ENCODE measurements at places on chromosomes 16 and 17. TPM values are rescaled to one million over a fixed set of nuclear protein-coding genes. Genes with fewer than 3 reads are reported as not detected.

UMOD gene
- not detected for total RNA-seq

ZNF624 gene
- total RNA-seq: 11.7 TPM

TPSB2 gene
- total RNA-seq: not detected

HS3ST6 gene
- total RNA-seq: 0.36 TPM

AHSP gene
- not detected for total RNA-seq

VAT1L gene
- total RNA-seq: 6.8 TPM

MARVELD3 gene
- total RNA-seq: 16.4 TPM

MYH1 gene
- total RNA-seq: not detected

FOXC2 gene
- total RNA-seq: 10.4 TPM

C16orf92 gene
- total RNA-seq: not detected

- no peak overlapping the region for H3K4me3 ChIP-seq
- peaks cover under 1% of the 10 kb centered on the region for H3K4me1 ChIP-seq
- no peak overlapping the region for H3K27ac ChIP-seq
- no peaks in the 10 kb centered on the region for H3K36me3 ChIP-seq
Observed at GRCh38 chr16:88430185-88430523, 22.9 kb upstream of the ZFPM1 start.

- DNase-seq: peak; percentile 42
- H3K4me3 ChIP-seq: no peak overlapping the region
- no peak overlapping the region for H3K27ac ChIP-seq
- peaks cover 14% of the 10 kb centered on the region for H3K4me1 ChIP-seq
Observed at GRCh38 chr16:30186782-30187555, 3.6 kb downstream of the CORO1A start.

DNA sequence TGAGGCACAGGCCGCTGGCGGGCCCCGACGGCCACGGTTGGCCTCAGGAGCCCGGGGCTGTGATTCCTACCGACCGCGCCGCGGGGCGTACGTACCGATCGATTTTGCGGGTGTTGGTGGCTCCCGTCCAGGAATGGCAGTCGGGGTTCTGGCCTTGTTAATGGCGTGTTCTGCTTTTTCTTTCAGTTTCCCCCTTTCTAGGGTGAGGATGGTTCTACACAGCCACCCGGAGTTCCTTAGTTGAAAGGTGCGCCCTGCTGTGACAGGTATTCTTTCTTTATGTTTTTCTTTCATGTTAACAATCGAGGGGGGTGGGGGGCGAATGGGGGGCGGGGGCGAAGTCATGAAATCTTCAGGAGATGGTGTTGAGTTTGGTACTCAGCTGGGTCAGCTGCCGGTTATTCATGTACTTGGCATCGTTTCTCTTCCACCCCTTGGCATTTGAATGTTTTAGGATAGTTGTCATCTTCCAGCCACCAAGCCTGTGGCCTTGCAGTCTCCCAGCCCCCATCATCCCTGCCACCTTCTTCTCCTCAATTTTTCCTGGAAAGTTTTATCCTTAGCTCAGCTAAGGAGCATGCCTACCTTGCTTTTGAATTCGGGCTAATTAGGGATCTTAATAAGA lies 802 bp downstream of the CYLD start:
- no peak overlapping the region for H3K27ac ChIP-seq
- peaks cover 19% of the 10 kb centered on the region for H3K27me3 ChIP-seq
- peak overlapping the region; percentile 76 for H3K4me3 ChIP-seq
- H3K4me1 ChIP-seq: peaks cover 15% of the 10 kb centered on the region
- H3K36me3 ChIP-seq: peaks cover 2% of the 10 kb centered on the region

GRCh38 chr17:81332914-81333528 lies 37.9 kb upstream of the SLC38A10 start:
- DNase-seq: no peak
- peaks cover 46% of the 10 kb centered on the region for H3K4me1 ChIP-seq
- no peak overlapping the region for H3K4me3 ChIP-seq
- no peaks in the 10 kb centered on the region for H3K36me3 ChIP-seq
- H3K27ac ChIP-seq: peak overlapping the region; percentile 16

DNA sequence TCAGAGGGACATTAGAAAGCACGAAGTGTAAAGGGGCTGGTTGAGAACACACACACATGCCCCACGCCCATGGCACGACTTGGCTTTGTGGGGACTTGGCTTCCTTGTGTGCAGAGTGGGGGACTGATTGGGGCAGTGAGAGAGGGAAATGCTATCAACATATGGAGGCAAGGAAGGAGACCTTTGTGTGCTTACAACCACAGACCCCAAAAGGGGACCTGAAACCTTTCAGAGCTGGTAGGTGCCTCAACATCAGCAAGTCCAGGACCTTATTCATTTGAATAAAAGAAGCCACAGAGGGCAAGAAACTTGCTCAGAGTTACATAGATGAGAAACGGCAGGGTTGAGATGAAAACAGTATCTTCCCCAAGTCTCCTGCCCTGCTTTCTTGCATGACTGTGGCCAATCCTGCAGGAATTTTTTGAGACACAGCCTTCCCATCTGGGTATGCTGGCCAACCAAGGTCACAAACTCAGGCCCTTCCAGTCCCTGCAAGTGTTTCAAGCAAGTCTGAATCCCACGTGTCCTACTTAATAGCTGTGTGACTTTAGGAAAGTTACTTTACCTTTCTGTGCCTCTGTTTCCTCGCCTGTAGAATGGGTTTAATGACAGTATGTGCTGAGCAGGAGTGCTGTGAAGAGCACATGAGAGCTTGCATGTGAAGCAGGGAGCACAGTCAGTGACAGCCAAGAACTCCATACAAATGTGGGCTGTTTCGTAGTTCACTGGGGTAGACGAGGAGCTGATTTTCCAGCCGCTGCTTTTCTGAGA lies 26.2 kb downstream of the C16orf78 start:
- no peaks in the 10 kb centered on the region for H3K36me3 ChIP-seq
- H3K27ac ChIP-seq: no peak overlapping the region
- DNase-seq: no peak
- H3K4me1 ChIP-seq: no peaks in the 10 kb centered on the region

DNA sequence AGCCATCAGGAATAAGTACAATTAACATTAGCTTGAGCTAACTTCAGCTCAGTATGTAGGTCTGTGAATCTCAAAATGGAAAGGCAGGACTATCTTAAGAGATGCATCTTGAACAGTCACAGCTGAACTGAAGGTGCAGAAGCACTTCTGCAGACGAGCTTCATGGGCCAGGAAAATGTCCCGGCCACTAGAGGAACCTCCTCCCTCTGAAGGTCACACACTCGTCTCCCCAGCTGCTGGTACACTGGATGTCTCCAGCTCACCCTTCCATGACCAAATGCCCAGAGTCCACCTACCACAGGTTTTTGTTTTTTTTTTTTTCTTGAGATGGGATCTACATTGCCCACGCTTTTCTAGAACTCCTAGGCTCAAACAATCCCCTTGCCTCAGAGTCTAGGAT lies 33.2 kb downstream of the WDR59 start:
- H3K27ac ChIP-seq: no peak overlapping the region
- DNase-seq: no peak
- no peaks in the 10 kb centered on the region for H3K4me1 ChIP-seq
- no peak overlapping the region for H3K4me3 ChIP-seq

GRCh38 chr17:7356072-7356549 lies 1.2 kb downstream of the TMEM95 start:
- peak; percentile 82 for DNase-seq
- H3K4me3 ChIP-seq: no peak overlapping the region
- peak overlapping the region; percentile 71 for H3K27ac ChIP-seq
- H3K27me3 ChIP-seq: no peaks in the 10 kb centered on the region

DNA sequence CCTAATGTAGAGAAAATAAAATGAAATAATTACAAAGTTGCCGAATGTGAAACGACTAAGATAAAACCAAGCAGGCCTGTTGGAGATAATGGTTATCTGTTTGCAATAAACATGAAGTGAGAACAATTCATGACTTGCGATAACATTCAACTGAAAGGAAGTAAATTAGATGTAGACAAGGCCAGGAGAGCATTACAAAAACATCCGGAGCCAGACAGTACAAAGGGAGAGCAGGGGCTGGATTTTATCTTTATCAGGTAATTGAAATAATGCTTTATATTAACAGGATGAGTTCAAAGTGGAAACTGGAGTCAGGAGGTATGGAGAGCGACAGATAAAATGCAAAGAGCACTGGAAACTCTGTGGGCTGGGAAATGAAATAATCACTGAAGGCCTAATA lies 265.6 kb upstream of the GOT2 start:
- H3K4me3 ChIP-seq: no peak overlapping the region
- no peaks in the 10 kb centered on the region for H3K27me3 ChIP-seq
- no peak overlapping the region for H3K27ac ChIP-seq
- H3K36me3 ChIP-seq: no peaks in the 10 kb centered on the region
- H3K4me1 ChIP-seq: peaks cover 4% of the 10 kb centered on the region

DNA sequence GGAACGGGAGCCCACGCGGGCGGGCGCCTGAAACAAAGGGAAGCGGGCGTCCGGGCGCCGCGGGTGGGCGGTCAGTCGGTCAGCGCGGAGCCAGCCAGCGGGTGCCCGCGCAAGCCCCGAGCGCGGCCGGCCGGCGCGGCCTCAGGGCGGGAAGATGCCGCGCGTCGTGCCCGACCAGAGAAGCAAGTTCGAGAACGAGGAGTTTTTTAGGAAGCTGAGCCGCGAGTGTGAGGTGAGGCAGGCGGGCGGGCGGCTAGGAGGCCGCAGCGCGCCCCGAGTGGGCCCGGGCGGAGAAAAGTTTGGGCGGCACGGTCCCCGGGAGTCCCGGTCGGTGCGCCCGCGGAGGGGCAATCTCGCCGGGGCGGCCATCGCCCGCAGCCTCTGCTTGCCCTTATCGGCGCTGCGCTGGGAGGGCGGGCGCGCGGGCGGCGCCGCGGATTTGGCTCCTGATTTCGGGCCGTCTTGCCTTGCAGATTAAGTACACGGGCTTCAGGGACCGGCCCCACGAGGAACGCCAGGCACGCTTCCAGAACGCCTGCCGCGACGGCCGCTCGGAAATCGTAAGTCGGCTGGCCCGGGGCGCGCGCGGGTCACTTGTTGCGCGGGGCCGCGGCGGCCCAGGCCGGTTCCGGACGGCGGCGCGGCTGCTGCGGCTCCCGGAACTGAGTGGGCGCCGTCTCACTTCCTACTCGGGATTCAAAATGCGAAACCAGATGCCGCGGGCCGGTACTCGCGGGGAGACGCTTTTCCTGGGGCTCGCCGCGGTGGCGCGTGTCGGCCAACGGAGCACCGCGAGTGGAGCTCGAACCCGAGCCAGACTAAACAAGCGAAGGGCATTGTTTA lies 526 bp downstream of the CBFB start:
- H3K27me3 ChIP-seq: no peaks in the 10 kb centered on the region
- peak overlapping the region; percentile 85 for H3K4me3 ChIP-seq
- H3K36me3 ChIP-seq: peaks cover 4% of the 10 kb centered on the region
- H3K27ac ChIP-seq: peak overlapping the region; percentile 84

DNA sequence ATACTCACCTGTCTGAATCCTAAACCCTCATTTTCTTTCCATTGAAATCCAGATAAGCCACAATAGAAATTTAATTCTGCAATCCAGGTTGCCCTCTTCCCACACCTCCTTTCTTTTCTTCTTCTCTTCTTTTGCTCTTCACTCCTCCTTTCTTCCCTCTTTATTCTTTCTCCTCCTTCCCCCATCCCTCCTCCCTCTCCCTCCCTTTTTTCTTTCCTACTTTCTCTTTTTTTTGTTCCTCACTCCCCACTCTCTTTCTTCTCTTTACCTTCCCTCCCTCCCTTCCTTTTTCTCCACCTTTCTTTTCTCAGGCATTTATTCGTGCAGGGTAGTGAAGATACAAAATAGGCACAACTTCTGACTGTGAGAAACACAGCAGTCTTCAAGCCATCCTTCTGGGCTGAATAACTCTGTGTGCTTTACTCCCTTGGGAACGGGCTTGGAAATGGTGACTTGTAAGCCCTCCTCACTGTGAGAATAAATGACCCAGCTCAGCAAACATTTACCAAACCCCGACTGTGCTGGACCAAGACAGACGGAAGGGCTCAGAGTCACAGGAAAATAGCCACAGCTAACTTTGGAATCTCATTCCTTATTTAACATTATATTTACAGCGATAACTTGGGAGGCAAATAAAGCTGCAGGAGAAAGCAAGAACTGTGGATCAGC lies 140.8 kb downstream of the HAPSTR1 start:
- H3K36me3 ChIP-seq: no peaks in the 10 kb centered on the region
- H3K4me1 ChIP-seq: no peaks in the 10 kb centered on the region
- H3K4me3 ChIP-seq: no peak overlapping the region
- DNase-seq: no peak
- no peak overlapping the region for H3K27ac ChIP-seq
- peaks cover 24% of the 10 kb centered on the region for H3K27me3 ChIP-seq

GRCh38 chr16:53998024-53998810 lies 288.4 kb downstream of the IRX3 start:
- H3K4me1 ChIP-seq: peaks cover 42% of the 10 kb centered on the region
- no peak overlapping the region for H3K27ac ChIP-seq

DNA sequence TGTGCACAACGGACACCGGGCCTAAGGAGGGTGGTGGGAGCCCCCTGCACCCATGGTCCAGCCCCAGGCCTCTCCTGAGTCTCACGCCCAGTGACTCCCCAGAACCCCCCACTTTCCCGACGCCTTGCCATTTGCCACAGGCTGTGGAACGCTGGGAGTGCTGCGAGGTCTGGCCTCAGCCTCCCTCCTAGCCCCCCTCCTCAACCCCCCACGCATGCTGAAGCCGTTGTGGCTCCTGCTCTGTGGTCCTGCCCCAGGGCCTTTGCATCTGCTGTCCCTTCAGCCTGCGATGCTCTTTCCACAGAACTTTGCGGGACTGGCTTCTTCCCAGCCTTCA lies 226.0 kb upstream of the GSE1 start:
- no peaks in the 10 kb centered on the region for H3K36me3 ChIP-seq
- H3K4me3 ChIP-seq: no peak overlapping the region
- no peak overlapping the region for H3K27ac ChIP-seq
- peaks cover 41% of the 10 kb centered on the region for H3K4me1 ChIP-seq
- DNase-seq: peak; percentile 31

GRCh38 chr16:85222155-85222863 lies 110.0 kb upstream of the CIBAR2 start:
- no peak for DNase-seq
- H3K27me3 ChIP-seq: no peaks in the 10 kb centered on the region
- H3K4me3 ChIP-seq: no peak overlapping the region
- peak overlapping the region; percentile 81 for H3K27ac ChIP-seq

Data from mesothelial cell of epicardium (in vitro differentiated cells).